Suppressor macrophage (primary cell): ENCODE measurements at places on chromosomes 2 and 18.

GRCh38 chr2:150478200-150478974, 9.1 kb downstream of the RND3 start:
- DNase-seq: no peak

DNA sequence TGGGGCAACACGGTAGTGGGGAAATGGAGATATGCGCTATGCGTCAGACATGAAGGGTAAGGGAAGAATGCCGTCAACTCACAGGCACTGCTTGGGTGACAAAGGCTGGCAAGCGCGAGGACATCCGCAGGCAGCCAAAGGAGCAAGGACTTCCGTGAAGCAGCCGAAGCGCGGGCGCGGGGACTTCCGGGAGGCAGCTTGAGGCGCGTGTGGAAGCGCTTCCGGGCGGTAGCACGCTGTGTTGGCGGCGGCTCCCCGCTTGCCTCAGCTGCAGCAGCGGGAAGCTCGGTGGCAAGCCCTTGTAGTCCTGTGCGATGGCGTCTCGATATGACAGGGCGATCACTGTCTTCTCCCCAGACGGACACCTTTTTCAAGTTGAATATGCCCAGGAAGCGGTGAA, at the start of gene PSMA8:
Gene PSMA8 (plus strand): TSS at position 218 of the 400 bp plus-strand sequence. CDS start 97 bp downstream, at position 315.
- peak; percentile 45 for DNase-seq

GRCh38 chr2:118309946-118310680, 221.8 kb downstream of the INSIG2 start:
- peak; percentile 36 for DNase-seq

- no peak for DNase-seq
Measured at GRCh38 chr18:75205514-75206132, 3.3 kb downstream of the PTGR3 start.

DNA sequence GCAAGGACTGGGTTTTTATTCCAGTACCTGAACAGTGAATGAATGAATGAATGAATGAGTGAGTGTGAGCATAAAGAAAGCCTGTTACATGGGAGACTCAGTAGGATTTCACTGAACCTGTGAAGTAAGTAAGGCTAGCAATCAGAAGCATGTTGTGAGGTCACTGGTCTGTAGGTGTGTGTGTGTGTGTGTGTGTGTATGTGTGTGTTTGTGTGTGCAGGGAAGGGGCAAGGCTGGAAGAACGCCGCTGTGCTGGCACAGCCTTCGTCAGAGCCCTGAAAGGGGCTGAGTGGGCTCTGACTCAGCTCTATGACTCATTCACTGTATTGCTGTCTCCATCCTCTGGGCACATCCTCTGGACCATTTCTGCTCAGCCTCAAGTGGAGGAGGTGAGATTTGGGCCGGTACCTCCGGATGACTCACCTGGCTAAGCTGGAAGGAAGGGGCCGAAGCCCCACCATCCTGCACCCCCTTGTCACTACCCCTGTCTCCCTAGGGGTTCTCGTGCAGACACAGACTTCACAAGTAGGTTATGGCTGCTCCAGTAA, 51.4 kb upstream of the MRPL33 start:
- peak; percentile 92 for DNase-seq

DNA sequence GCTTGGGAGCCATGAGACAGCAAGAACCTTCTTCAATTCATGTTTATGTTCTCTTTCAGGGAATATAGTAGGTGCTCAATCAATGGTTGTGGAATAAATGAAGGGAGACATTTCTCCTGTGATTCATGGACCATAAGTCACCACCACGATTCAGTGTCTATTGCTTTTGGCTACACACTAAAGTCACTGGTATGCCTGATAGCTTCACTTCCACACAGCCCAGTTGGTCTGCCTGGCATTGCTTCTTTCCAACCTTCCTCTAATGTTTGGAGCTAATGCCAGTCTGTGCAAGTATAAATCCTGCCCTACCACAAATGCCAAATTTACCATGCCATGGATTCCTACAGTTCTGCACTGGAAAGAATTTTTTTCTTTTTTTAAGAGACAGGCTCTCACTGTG, 1.3 kb upstream of the CXCR1 start:
- no peak for DNase-seq

DNA sequence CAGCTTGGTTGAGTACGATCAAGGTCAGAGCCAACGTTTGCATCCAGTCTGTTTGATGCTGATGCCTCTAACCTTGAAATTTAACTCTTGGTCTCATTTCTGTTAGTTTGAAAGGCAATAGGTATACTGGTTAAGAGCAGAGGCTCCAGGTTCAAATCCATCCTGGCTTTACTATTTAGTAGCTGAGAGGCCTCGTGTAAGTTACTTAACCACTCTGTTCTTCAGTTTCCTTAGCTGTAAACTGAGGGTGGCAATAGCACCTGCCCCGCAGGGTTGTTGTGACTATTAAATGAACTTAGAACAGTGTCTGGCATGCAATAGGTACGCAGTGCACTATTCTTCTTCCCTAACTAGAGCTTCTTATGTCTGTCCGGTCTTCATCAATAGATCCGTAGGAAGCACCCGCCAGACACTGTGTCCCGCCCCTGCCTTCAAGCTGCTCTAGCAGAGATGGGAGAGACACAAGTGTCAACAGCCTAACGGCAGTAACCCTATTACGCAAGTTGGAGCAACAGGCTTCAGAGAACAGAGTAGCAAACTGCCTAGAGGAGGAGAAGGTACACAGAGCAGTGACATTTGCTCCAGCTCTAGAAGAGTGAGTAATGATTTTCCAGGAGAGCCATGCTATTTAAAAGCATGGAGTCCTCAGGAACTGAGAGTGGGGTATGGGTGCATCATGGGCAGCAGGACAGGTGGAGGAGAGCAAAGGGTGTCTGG, 62.7 kb upstream of the ST3GAL5 start:
- DNase-seq: peak; percentile 52

DNA sequence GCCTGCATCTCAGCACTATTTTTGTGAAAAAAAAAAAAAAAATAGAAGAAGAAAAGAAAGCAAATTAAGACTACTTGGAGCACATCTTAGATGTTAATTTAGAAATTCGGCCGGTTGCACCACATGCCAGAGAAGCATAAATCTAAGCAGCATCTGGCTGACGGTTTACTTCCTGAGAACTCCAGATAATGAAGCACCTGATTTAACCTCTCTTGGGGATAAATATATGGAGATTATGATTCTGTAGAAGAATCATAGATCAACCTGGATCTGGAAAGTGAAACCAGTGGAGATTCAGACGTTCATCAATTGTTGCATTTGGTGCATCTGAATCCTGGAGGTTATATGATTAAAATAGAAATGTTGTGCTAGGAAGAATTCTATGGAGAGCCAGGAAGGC, 102.1 kb upstream of the SH3BP4 start:
- no peak for DNase-seq

- DNase-seq: no peak
Measured at GRCh38 chr2:11031876-11032275, 120.1 kb downstream of the KCNF1 start.

- no peak for DNase-seq
Measured at GRCh38 chr2:191635333-191636234, 42.4 kb upstream of the NABP1 start.

- no peak for DNase-seq
Measured at GRCh38 chr2:953408-953807, 2.8 kb downstream of the SNTG2 start.

- DNase-seq: no peak
Measured at GRCh38 chr18:56727399-56727798, 76.2 kb downstream of the WDR7 start.

DNA sequence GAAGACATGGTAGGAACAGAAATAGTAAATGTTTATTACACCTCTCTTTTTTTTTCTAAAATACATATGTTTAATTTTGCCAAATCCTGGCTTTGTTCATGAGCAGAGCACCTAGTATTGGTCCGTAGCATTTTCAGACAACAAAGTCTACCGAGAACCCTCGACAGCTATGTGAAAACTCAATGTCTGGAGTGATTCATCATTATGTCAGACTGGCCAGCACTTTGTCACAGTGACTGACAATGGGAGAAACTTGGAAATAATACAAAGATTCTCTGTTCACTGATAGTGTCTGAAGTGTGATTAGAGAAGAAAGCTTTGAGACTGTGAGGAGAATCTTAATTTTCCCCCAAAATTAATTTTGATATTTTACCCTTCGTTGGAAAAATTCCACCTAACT, 143.0 kb downstream of the HNMT start:
- DNase-seq: no peak

DNA sequence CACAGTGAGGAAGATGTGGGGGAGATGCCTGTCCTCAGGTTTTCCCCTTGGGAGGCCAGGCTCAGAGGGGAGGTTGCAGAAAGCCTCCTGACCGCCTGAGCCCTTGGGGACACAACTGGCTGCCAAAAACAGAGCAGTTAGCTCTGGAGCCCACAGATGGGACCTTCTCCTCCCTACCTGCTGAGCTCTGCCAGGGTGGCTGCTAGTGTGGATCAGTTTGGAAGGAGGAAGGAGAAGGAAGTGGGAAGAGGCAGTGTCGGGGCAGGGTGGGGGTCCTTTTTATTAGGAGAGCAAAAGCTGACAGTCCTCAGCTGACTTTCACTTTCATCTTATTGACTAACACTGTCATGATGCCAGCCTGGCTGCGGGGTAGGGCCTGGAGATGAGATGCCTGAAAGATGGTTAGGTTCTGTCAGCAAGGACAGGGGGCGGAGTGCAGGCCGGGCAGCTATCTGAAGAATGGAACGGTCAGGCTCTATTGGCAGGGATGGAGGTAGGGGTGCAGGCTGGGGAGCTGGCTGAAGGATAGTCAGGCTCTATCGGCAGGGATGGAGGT, 188.5 kb upstream of the HDAC4 start:
- DNase-seq: no peak

DNA sequence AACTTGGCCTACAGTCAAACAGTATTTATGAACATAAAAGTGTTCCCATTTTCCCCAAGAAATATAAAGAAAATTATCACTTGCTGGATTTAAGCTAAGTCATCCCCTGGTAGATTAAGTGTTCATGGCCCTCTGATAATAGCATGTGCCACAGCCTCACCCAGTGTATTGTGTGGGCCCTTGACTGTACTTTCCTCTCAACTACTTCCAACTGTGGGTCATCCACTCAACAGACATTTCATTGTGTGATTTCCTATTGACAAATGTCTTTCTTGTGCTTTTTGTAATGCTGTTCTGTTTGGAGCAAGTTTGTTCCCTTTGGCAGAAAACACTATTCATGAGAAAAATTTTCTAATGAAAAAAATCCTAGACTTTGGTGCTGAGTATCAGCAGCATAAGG, 48.4 kb upstream of the TMEM17 start:
- DNase-seq: no peak
